Progenitor cell of endocrine pancreas (in vitro differentiated cells): ENCODE measurements at places on chromosomes 7 and 10. TPM values are rescaled to one million over a fixed set of nuclear protein-coding genes. Genes with fewer than 3 reads are reported as not detected.
A peak's percentile ranks its signal among the peaks of the same experiment; 100 is the strongest.

- H3K27me3 ChIP-seq, result peaks cover 6% of the 10 kb centered on the region
- H3K27ac ChIP-seq, result no peak overlapping the region
- no peaks in the 10 kb centered on the region for H3K36me3 ChIP-seq
- no peak for DNase-seq
These were observed 21.9 kb upstream of the FOXP2 start for GRCh38 chr7:114392686-114393085.

DNA sequence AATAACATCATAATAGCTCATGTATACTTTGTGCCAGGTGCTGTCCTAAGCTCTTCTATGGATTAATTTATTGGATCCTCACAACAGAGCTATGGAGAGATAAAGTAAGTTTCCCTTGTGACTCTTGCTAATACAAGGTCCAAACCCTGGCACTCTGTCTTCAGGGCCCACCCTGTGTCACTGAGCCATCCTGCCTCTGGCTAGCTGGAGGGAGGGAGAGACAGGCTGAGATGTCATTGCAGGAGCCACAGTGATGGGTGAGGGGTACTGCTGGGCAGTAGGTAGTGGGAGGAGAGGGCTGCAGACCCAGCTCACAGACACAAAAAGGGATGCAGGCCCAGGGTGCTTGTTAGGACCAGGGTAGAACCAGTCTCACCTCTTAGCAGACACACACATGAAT, 16.9 kb downstream of the GCK start:
- H3K36me3 ChIP-seq, result peaks cover 4% of the 10 kb centered on the region
- H3K4me1 ChIP-seq, result peaks cover 1% of the 10 kb centered on the region
- no peak overlapping the region for H3K4me3 ChIP-seq

DNA sequence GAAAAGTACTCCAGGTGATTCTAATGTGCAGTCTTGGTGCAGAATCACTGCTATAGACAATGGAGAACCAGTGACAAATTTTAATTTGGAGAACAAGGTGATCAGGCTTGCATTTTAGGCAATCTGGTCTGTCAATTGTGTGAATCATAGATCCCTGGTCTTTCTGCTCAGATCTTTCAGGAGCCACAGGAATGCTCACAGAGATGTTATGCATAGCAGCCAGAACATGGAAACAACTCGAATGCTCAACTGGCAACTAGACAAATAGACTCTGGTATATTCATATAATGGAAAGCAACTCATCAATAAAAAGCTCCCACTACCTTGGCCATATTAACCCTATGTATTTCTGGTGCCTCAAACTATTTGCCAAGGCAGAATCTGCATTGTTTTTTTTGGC, 209.1 kb downstream of the PHF14 start:
- no peaks in the 10 kb centered on the region for H3K27me3 ChIP-seq
- H3K4me1 ChIP-seq, result no peaks in the 10 kb centered on the region
- H3K4me3 ChIP-seq, result no peak overlapping the region
- no peaks in the 10 kb centered on the region for H3K36me3 ChIP-seq
- H3K27ac ChIP-seq, result no peak overlapping the region

DNA sequence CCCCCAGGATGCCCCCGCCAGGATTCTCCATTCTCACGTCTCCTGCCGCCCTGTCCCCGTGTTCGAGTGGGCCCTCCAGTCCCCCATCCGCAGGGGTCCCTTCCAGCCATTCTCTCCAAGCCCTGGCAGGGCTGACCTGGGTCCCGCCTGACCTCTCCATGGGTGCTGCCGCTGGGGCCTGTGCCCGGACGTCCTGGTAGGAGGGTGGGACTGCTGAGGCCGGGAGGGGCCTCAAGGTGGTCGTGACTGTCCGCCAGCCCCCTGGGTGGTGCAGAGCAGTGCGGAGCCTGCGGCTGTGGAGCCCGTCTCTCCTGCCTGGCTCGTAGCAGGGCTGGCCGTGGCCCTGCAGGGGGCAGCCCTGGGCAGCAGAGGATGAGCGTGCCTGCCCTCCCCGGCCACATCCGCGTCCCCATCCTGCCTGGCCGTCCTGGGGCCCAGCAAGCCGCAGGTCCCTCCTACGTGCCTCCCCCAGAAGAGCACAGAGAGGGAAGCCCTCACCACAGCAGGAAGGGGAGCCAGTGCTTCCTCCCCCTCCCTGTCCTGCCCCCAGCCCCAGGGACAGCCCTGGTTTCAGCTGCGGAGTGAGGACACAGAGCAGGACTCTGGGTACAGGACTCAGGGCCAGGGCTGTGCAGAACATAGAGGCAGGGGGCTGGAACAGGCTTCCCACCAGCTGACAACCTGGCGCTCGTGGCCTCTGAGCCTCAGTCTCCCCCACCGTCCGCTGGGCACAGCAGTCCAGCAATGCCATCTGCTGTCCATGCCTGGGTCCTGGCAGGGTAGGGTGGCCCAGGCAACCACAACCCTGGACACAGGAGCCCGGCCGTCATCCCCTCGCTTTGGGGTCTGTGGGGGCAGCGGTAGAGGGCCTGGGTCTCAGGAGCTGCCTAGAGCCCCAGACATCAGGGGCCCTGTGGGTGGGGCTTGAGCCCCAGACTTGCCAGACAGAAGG, 1.5 kb upstream of the GRIFIN start:
- peak; percentile 48 for DNase-seq
- H3K4me3 ChIP-seq, result no peak overlapping the region
- peaks cover 4% of the 10 kb centered on the region for H3K27me3 ChIP-seq

DNA sequence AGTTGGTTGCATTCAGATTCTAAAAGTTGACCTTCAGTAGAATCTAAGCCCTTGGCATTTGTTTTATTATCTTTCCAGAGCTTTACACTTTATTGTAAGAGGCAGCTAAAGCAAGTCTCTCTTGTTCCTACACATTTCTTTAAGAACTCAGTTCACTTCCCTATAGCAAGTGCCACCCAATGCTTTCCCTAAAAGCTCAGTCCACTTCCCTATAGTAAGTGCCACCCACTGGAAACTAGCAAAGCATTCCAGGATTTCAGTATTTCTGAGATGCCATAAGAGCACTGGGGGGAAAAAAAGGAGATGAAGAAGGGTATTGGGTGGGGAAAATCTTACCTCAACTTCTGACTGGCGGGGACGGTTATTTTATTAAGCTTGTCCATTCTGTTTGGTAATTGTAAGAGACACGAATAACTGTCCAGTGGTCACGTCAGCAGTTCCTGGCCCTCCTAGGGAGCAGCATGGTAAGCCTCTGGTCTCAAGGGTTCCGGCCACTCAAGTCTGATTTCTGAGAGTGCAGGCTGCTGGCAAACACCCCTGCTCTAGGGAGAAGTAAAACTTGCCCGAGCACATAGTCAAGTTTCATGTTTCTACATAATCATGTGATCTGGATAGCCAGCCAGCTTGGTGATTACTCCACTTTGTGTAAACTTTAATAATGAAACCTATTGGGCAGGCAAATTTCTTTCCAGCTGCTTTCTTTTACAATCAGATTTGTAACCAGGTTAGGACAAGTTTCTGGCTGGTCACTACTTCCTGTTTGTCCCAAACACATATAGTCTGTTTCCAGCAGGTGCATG, at the start of gene BLNK:
TSS of gene BLNK (minus strand) at position 554 of the 800 bp plus-strand sequence. CDS start at position 383, 171 bp downstream.
- peak within 1 kb of the TSS; percentile 88 for H3K27ac ChIP-seq
- H3K27me3 ChIP-seq, result no peaks in the 10 kb centered on the region
- H3K4me3 ChIP-seq, result no peak within 1 kb of the TSS
- H3K36me3 ChIP-seq, result no peaks in the 10 kb centered on the region

The NAT16 gene
- not detected in 2 replicates for total RNA-seq

The IFIT1B gene
- not detected in 2 replicates for total RNA-seq

The TES gene
- 123 and 140 TPM in 2 replicates for total RNA-seq

The PRKG1 gene
- total RNA-seq, result 3.7 and 4.6 TPM in 2 replicates

The PLPP4 gene
- total RNA-seq, result not detected in 2 replicates

GRCh38 chr7:3282457-3282856, 18.6 kb upstream of the SDK1 start:
- no peak overlapping the region for H3K27ac ChIP-seq
- H3K4me3 ChIP-seq, result no peak overlapping the region
- no peak for DNase-seq
- H3K4me1 ChIP-seq, result no peaks in the 10 kb centered on the region
- no peaks in the 10 kb centered on the region for H3K36me3 ChIP-seq

The CCDC6 gene
- total RNA-seq, result 57.6 TPM in 2 replicates

DNA sequence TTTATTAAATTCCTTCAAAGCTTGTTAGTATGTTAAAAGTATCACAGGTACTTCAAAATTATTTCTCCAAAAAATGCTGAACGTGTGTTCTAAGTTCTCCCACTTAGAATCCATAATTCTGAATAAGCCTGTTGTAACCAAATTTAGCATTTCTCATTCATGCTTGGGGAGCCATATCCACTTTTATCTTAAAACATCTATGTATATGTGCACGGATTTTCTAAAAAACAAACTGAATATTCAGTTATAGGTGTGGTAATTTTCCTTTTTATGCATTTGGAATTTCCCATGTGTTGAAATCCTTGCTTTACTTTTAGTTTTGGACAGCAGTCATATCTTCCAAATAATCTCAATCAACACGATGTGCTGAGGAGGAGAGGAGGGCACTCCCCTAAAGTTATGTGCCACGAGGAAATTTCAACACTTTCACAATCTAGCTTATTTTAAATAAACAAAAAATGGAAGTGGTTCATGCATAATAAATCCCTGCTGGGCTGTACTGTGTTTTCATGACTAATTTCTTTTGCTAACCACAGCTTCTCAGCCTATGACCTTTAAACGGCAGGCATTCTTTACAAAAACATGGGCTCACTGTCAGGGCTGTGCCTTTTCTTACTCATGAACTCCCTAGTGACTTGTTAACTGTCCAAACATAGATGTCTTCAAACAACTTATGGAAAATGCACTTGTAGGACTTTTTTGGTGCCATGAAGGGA, 380.3 kb upstream of the SEMA3C start:
- no peaks in the 10 kb centered on the region for H3K27me3 ChIP-seq
- no peak for DNase-seq
- no peaks in the 10 kb centered on the region for H3K36me3 ChIP-seq

The NODAL gene
- total RNA-seq, result not detected in 2 replicates

The HTRA1 gene
- total RNA-seq, result 3.5 and 6.3 TPM in 2 replicates
